ENCODE measurements at places on chromosomes 16 and 17.

DNA sequence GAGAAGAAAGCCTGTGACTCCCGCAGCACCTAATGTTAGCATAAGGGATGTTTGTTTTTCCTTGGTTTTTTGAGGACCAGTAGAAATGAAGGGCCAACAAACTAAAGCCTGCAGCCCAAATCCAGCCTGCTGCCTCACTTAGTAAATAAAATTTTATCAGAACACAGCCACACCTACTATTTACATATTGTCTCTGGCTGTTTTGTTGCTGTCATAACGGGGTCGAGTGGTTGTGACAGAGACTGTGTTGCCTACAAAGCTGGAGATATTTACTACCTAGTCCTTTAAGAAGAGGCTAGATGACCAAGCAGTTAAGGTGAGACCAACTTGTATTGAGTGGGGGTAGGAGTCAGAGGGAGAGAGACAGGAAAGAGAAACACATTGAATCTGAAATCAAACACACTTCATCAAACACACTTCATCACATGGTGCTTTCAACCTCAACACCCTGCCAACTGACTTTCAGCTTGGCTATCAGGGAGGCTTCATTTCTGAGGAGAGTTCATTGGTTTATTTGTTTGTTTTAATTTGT, 546.3 kb upstream of the CDH11 start:
- no peak for DNase-seq

GRCh38 chr17:45997624-45998023, 1.4 kb upstream of the STH start:
- DNase-seq = no peak

DNA sequence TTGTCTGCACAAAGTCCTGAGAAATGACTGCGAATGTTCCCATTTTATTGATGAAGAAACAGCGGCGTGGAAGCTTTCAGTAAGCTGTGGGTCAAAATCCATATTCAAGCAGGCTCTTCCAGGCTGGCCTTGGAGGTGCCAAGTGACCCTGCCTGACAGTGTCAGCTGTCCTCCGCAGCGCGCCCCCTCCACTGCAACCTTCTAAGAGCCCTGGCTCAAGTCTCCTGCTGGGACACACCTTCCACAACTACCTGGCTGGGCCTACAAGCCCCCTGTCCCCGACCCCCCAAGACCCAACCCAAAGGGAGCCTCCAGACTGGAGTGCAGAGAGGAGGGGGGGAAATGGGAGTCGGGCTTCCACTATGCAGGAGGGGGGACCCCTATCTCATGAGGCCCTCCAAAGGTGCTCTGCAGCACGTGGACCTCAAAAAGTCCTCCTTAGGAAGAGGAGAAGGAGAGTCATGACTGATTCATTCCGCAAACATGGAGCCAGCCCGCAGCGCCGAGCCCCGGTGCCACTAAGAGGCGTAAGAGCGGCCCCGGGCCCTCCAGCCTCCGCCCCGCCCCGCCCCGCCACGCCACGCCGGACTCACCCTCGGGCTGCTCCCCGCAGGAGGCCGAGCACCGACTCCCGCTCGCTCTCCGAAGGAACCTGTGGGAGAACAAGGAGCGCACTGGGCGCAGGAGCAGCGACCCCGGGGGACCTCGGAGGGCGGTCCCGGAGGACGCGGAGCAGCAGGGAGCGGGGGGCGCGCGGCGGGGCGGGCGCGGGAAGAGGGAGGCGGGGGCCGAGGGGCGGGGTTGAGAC, 574 bp downstream of the MPP3 start:
- no peak for DNase-seq

GRCh38 chr17:79412886-79413390, 197.9 kb downstream of the RBFOX3 start:
- DNase-seq = no peak

DNA sequence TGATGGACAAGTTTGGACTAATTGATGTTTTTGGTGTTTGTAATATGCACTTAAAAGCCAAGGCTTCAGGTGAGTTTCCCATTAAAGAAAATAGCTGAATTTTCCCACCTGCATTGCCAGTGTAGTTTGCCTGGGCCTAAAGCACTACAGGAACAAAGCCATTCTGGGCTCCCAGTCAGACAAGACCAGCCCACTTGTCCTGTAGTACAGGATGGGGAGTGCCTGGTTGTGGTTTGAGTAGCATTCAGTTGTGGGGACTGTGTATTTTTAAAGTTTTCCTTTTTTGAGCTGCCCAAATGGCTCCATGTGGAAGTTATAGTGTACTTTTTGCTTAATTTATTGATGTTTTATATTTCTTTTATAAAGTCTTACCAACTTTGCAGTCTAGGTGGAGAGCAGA, 91.7 kb downstream of the TANGO6 start:
- no peak for DNase-seq

DNA sequence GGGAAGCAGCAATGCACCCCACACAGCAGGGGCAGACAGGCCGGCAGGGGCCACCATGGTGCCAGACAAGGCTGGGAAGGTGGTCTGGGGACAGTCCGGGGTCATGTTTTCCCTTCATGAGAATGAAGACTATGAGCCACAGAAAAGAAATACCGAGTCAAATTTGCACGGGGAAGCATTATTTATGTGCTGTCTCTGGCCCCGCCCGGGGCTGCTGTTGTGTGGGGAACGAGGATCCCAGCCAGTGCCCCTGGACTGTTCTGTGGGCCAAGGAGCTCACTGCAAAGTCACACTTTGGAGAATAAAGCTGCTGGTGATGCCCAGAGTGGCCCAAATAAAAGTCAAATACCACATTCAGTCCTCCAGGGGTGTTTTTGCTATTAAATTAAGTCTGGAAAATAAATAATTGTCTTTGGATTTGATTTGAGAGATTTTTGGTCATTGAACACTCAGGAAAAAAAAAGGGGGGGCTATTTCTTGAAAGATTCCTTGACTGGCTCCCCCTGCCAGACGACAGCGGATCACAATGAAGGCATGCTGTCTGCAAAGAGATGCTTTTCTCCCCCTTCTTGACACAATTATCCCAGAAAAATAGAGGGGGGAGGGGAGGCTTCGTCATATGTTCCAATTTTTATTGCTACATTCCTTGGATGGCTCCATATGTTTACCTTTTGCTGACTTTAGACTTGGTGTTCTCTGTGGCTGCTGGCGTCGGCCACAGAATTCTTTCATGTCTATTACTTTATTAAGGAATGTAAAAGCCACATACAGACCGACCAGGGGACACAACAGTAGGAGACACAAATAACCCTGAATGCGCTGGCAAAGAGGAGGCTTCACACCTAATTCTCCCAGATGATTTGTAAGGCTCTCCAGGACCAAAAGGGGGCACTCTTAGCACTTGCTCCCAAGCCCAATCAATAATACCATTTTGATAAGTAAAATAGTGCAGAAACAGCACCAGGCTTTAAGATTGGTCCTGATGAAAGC, 27.1 kb upstream of the ANKFN1 start:
- DNase-seq = no peak

DNA sequence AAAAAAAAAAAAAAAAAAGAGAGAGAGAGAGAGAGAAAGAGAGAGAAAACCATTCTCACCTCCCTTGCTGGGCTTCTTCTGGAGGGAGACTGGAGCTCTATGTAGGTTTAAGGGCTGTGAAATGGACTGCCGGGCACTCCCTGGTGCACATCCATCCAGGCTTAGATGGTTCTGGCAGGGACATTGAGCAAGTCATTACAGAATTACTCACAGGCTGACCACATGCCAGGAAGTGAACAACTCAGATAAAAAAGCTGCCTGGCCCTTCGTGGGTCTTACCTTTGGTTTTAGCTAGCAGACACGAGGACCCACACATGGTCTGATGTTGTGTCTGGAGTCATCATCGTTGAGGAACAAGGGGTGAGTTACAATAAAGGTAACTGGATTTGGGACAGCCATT, 847.4 kb upstream of the EEF2KMT start:
- DNase-seq = no peak

- no peak for DNase-seq
Observed at GRCh38 chr17:68096111-68096510, 60.6 kb downstream of the KPNA2 start.

DNA sequence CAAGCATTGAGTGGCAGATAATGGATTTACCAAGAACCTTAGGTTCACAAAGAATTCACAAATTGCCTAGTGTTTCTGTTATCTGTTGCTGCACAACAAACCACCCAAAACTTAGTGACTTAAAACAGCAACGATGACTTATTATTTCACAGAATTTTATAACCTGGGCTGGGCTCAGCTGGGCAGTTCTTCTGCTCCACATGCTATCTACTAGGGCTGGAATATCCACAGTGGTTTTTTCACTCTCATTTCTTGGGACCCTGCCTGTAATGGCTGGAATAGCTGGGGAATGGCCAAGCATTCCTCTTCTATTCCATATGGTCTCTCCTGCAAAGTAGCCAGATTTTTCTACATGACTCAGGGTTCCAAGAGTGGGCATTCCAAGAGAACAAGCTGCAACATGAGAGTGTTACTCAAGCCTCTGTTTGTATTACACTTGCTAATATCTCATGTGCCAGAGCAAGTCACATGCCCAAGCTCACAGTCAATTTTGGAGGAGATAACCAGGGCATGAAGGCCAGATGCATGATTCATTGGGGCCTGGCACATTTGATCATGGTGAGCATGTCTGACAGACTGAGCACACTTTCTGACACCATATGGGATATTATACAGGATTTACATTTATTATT, 4.9 kb upstream of the PSMD7 start:
- peak; percentile 21 for DNase-seq

DNA sequence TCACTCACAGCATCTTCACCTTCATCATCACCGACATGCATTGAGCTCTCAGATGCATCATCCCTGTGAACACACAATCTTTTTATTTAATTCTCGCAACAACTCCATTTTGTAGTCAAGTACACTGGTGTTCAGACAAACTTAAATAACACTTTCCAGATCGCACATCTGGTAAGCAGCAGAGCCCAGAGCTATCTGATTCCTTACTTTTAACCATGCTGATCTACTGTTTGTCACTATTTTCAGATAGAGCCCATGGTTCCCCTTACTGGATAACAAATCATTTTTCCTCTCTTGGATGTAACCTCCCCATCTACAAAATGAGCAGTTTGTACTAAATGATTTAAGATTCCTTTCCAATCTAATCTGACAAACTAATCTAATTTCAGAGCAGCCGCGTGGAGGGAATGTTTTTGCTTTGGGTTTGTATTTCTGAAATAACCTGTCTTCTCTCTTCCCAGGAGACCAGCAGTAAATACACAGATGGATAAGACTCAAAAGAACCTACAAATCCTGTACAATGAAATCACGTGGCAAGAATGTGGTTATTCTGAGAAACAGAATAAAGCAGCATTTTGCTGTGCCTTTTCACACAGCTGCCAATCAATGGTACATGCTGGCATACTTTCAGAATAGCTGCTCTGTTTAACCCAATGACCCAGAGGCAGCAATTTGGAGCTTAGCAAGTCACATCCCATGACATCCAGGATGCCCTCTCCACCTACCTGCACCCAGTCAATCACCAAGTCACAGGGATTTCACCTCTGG, 72.9 kb upstream of the CCL2 start:
- no peak for DNase-seq

DNA sequence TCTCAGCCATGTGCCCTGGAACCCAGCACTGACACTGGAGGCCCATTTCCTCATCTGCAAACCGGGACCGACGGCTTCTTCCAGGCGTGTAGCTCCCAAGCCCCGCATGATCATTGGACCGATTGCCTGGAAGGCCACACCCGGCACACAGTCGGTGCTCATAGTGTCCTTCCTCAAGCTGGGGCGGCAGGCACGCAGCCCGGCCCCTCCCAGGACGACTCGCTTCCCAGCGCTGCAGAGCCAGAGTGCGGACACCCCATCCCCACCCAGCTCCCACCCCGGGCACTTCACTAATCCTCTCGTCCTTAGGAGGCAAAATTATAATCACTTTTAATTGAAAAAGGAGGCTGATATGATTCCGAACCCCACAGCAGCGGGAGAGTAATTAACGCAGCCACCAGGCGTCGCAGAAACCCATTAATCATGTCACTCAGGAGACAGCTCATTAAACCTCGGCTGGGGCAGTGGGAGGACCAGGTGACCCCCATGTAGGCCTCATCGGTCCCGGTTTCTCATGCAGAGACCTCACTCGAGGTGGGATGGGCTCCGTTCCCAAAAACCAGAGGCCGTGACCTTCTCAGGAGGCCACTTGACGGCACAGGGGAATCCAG, 33.1 kb downstream of the ZNF469 start:
- no peak for DNase-seq

DNA sequence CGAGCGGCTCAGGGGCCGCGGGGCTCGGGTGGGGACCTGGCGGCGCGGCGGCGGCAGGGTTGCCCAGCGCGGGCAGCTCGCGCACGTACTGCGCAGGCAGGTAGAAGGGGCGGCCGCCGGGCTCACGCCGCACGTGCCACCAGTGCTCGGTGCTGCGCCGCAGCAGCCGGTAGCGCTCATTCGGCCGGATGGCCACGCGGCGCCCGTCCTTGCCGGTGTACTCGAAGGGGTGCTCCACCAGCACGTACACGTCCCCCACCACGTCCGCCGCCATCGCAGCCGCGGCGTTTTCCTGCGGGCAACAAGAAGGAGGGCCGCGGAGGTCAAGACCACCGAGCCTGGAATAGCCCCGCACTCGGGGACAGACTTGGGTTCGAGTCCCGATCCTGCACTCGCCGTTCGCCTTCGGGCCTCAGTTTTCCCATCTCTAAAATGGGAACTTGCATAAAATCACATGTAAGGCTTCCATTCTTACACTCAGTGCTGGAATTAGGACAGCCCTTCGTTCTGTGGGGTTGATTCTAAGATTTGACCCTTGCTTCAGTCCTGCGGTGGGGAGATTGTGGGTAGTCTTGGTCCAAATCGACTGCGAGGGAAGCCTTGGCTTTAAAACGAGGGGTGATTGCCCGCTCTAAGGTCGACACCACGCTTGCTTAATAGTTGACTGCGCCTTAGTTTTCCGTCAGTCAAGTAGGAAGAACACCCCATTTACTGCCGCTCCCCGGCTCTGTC, 2.5 kb downstream of the ARHGAP27 start:
- DNase-seq = no peak

- DNase-seq = no peak
Observed at GRCh38 chr17:58215685-58216084, 3.4 kb downstream of the MKS1 start.

- DNase-seq = no peak
Observed at GRCh38 chr17:72104863-72105234, 16.0 kb upstream of the SOX9 start.

GRCh38 chr16:2371421-2371820, 30.9 kb upstream of the ABCA3 start:
- no peak for DNase-seq

DNA sequence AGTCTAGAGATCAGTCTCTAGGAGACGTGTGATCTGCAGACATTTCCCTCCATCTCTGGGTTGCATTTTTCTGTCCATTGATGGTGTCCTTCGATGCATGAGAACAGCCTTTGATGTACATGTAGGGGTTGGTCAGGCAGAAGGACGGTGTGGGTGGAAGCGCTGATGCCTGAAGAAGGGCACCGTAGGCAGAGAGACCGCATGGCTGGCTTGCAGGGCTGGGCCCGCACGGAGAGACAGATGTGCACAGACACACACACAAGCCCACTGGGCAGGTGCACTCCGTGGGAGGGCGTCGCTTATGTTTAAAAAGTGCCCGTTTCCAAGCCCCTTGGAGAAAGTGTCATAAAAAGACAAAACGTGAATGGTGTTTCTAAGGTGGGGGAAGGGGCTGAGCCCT, 15.7 kb upstream of the WFIKKN1 start:
- no peak for DNase-seq

- no peak for DNase-seq
Observed at GRCh38 chr16:999677-1000076, 18.1 kb downstream of the SOX8 start.

- no peak for DNase-seq
Observed at GRCh38 chr17:28046034-28046825, 3.8 kb downstream of the NLK start.

All from foreskin melanocyte (primary cell).